ENCODE measurements at places on chromosomes 12 and 14. TPM values are rescaled to one million over a fixed set of nuclear protein-coding genes. Genes with fewer than 3 reads are reported as not detected.

DNA sequence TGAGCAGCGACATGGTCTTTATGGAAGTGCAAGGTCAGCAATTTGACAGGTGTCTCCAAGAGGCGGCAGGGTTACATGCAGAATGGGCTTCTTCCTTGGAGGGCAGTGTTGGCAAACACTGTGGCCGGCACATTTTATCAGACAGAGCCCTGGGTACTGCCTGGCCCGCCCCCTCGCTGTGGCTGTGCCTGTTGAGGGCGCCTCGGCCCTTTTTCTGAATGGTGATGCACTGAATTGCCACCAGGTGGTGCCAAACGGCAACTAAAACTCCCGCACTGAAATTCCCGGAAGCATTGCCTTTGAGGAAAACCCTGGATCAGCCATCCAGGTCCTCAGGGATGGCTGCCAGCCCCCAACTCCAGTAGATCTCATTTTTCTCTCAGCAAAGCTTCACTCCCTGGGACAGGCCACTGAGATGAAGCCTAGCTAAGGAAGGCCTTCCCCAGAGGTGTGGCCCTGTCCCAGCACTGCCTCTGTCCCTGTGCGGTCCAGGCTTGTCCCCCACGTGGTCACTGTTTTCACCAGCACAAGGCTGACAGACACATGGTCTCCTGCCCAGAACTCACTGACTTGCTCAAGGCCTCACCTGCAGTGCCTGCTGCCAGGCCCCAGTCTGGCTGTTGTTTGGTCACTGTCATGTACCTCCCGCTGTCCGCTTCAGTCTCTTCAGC lies 73.6 kb downstream of the TESC start:
- no peak overlapping the region for H3K27ac ChIP-seq

GRCh38 chr14:32940066-32940651 lies 1.5 kb downstream of the NPAS3 start:
- DNase-seq = no peak
- no peak overlapping the region for H3K27ac ChIP-seq
- peaks cover 26% of the 10 kb centered on the region for H3K4me1 ChIP-seq
- peaks cover 9% of the 10 kb centered on the region for H3K36me3 ChIP-seq

- no peak overlapping the region for H3K4me3 ChIP-seq
- H3K4me1 ChIP-seq = no peaks in the 10 kb centered on the region
- DNase-seq = no peak
- no peaks in the 10 kb centered on the region for H3K36me3 ChIP-seq
- no peak overlapping the region for H3K27ac ChIP-seq
Observed at GRCh38 chr14:90626550-90626949, 189.7 kb downstream of the TTC7B start.

GRCh38 chr12:85484387-85484786 lies 204.4 kb downstream of the ALX1 start:
- no peaks in the 10 kb centered on the region for H3K36me3 ChIP-seq
- no peaks in the 10 kb centered on the region for H3K4me1 ChIP-seq
- no peak overlapping the region for H3K4me3 ChIP-seq
- H3K27ac ChIP-seq = no peak overlapping the region

DNA sequence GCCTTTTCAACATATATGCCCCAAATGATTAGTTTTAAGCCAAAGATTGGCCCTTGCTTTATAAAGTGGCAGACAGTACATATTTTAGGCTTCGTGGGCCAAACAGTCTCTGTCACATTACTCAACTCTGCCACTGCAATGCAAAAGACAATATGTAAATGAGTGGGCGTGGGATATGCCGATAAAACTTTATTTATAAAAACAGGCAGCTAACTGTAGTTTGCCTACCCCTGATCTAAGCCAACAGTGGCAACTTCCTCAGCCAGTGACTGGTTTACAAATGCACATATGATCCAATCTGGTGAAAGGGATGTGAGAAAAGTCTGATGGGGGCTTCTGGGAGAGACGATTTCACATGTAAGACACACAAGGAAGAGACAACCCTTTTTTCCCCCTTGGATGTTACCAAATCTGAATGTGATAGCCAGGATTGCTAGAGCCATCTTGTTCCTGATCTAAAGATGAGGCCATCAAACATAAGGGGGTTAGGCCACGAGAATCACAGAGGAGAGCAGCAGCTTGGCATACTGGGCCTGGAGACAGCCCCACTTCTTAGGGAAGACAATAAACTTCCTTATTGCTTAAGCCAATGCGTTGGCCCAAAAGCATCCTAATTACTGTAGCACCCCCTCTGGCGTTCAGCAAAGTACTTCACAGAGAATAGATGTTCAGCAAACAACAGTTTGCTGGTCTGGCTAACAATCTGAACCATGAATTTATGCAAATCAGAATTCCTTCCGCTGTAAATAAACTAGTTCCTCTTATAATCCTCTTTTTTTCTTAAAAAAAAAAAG lies 75.2 kb upstream of the TMCC3 start:
- no peaks in the 10 kb centered on the region for H3K36me3 ChIP-seq
- peaks cover 3% of the 10 kb centered on the region for H3K27me3 ChIP-seq
- H3K4me1 ChIP-seq = peaks cover 3% of the 10 kb centered on the region
- peak; percentile 22 for DNase-seq

DNA sequence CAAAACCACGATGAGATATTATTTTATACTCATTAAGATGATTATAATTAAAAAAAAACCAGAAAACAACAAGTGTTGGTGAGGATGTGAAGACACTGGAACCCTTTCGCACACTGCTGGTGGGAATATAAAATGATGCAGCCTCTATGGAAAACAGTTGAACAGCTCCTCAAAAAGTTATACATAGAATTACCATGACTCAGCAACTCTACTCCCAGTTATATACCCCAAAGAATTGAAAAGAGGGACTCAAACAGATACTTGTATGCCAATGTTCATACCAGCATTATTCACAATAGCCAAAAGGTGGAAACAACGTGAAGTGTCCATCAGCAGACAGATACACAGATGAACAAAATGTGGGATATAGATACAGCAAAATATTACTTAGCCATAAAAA lies 53.1 kb downstream of the TAOK3 start:
- H3K36me3 ChIP-seq = peaks cover 3% of the 10 kb centered on the region
- peaks cover 49% of the 10 kb centered on the region for H3K4me1 ChIP-seq
- no peak overlapping the region for H3K4me3 ChIP-seq
- H3K27ac ChIP-seq = no peak overlapping the region
- no peaks in the 10 kb centered on the region for H3K27me3 ChIP-seq

GRCh38 chr14:101463566-101464171 lies 97.6 kb upstream of the DIO3 start:
- no peak overlapping the region for H3K27ac ChIP-seq
- DNase-seq = no peak
- H3K4me1 ChIP-seq = no peaks in the 10 kb centered on the region

DNA sequence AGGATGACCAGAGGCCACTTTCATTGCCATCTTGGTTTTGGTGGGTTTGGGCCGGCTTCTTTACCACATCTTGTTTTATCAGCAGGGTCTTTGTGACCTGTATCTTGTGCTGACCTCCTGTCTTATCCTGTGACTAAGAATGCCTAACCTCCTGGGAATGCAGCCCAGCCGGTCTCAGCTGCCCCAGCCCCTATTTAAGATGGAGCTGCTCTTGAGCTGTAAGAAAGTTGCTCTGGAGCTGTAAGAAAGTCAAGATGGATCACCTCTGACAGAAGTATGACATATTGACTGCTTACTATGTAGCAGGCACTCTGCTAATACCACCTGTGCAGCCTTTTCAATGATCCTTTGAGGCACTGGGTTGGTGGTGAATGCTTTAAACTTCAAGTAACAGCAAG lies 52.1 kb downstream of the RIN3 start:
- H3K4me3 ChIP-seq = no peak overlapping the region
- peaks cover 2% of the 10 kb centered on the region for H3K27me3 ChIP-seq
- no peak for DNase-seq
- peak overlapping the region; percentile 91 for H3K27ac ChIP-seq
- H3K4me1 ChIP-seq = peaks cover 86% of the 10 kb centered on the region

- H3K27ac ChIP-seq = no peak overlapping the region
- H3K36me3 ChIP-seq = no peaks in the 10 kb centered on the region
- no peaks in the 10 kb centered on the region for H3K4me1 ChIP-seq
- no peak overlapping the region for H3K4me3 ChIP-seq
Observed at GRCh38 chr12:4775936-4776335, 55.7 kb downstream of the GALNT8 start.

DNA sequence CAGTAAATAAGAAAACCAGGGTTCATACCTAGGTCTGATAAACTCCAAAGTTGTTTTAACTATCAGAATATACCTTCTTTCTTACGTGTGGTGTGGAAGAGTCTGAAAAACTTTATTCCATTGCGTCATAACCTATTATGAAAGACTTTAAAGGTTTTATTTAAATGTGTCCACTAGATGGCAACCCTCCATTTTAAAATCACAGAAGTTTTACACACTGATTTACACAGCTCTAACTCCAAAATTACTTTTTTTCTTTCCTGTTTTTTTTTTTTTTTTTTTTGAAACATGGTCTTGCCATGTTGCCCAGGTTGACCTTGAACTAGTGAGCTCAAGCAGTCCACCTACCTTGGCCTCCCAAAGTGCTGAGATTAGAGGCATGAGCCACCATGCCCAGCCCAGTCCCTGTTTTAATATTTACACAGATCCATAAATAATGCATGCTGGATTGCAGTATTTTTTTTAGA lies 17.3 kb upstream of the TMPRSS12 start:
- peaks cover 10% of the 10 kb centered on the region for H3K4me1 ChIP-seq
- no peaks in the 10 kb centered on the region for H3K36me3 ChIP-seq

DNA sequence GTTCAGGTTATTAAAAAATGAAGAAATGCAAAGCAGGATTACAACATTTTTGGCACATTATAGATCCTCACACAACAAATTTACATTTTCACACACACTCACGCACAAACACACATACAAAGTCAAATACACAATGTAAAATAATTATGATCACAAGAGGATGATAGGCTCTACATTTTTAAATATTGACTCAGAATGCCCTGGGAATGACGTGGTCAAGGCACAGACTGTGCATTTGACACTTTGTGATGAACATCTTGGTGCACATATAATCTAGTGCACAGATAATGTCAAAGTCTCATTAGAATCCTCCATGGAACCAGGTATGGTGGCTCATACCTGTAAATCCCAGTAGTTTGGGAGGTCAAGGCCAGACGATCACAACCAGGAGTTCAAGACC lies 49.4 kb downstream of the DPF3 start:
- no peak for DNase-seq
- no peak overlapping the region for H3K4me3 ChIP-seq
- H3K27ac ChIP-seq = no peak overlapping the region
- peaks cover 3% of the 10 kb centered on the region for H3K27me3 ChIP-seq

BMP4 gene
- not detected for polyA plus RNA-seq

CCT2 gene
- 142 TPM for polyA plus RNA-seq
